ENCODE measurements at places on chromosomes 2 and 18.

GRCh38 chr2:69203166-69203985 is 183.7 kb downstream of the GFPT1 start:
- no peak for DNase-seq

GRCh38 chr2:9831670-9832069 is 11.6 kb upstream of the TAF1B start:
- no peak for DNase-seq

DNA sequence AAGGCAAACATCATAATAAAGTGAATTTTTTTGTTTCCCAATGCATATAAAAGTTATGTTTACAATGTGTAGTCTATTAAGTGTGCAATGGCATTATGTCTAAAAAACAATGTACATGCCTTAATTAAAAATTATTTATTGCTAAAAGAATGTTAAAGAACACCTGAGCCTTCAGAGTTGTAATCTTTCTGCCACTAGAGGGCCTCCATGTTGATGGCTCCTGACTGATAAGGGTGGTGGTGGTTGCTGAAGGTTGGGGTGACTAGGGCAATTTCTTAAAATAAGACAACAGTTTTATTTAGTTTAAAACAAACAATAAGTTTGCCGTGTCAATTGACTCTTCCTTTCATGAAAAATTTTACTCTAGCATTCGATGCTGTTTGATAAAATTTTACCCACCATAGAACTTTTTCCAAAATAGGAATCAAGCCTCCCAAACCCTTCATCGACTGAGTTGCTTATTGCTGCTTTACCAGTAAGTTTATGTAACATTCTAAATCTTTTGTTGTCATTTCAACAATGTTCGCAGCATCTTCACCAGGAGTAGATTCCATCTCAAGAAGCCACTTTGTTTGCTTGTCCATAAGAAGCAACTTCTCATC is 32.3 kb downstream of the MAP3K2 start:
- no peak for DNase-seq

- DNase-seq, result no peak
Measured at GRCh38 chr2:144849612-144850011, 329.7 kb upstream of the ZEB2 start.

- no peak for DNase-seq
Measured at GRCh38 chr2:58429014-58429875, 188.1 kb upstream of the FANCL start.

GRCh38 chr2:172510548-172510947 is 45.3 kb upstream of the PDK1 start:
- DNase-seq, result no peak

- no peak for DNase-seq
Measured at GRCh38 chr2:110101280-110101844, 14.3 kb downstream of the MALL start.

DNA sequence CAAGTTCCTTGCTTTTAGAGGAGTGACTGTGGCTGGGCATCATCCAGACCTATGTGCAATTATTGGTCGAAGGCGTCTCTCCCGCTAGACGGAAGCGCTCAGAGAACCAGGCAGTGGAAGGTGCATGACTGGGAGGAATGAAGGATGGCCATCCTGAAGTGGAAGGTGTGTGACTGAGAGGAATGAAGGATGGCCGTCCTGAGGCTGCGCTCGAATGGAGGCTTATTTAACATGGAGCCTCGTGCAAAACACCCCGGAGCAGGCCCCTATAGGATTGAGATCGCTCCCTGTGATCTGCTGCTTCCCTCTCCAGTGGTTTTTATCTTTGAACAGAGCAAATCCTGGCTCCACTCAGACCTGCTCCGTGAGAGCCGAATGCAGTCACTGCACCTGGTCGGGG is 140.2 kb upstream of the ID2 start:
- DNase-seq, result no peak

DNA sequence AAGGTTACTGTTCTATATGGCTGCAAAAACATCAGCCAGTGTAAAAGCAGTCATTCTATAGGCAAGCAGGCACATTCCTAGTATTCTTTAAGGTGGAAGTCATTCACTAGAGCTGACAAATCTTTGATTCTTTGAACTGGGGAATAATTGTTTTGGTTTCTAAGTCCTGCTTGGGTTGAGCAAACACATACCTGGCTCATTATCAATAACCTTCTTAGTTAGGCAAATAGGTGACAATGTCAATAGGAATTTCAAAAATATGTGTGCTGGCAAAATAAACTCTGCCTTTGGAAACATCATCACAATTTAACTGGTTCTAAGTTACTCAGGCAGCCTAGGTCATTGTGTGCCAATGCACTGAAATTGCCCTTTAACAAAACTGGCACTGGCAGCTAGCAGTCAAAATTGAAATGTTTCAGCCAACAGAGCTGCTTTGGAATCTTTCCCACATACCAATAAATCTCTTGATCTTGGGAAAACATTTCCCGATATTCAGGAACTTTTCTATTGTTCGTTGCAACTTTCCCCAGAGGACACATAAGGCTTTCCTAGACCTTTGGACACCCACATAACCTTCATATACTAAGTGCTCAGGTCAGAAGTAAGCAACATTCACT is 402.0 kb upstream of the MMADHC start:
- DNase-seq, result no peak

GRCh38 chr2:113370478-113371091 is 66.9 kb upstream of the ZNG1B start:
- peak; percentile 45 for DNase-seq

DNA sequence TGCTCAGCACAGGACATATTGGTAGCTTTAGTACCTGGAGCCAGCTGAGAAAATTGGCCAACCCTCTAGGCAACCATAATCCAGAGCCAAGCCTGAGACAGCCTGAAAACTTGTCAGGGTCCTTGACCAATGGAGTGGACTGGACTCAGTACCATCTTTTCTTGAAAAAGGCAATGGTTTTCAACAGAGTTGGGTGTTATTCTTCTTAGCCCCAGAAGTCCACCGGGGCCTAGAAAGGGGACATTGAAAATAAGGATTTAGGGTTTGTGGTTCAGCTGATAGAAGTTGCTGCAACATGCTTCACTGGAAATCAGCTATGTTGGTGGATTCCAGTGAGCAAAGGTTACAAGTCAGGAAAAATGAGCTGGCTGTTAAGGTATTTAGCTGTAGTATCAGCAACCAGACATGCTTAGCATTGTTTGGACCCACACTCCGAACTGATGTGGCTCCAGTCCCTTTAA is 22.1 kb upstream of the CNOT11 start:
- DNase-seq, result no peak

DNA sequence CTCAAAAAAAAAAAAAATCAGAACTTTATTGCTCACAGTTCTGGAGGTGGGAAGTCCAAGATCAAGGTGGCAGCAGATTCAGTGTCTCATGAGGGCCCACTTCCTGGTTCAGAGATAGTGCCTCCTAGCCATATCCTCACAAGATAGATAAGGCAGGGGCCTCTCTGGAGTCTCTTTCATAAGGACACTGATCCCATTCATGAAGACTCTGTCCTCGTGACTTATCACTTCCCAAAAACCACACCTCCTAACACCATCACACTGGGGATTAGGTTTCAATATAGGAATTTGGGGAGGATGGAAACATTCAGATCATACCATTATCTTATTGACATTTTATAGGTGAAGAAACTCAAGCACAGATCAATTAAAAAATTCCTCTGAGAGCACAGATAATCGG is 61.1 kb downstream of the PDCL3 start:
- DNase-seq, result no peak

DNA sequence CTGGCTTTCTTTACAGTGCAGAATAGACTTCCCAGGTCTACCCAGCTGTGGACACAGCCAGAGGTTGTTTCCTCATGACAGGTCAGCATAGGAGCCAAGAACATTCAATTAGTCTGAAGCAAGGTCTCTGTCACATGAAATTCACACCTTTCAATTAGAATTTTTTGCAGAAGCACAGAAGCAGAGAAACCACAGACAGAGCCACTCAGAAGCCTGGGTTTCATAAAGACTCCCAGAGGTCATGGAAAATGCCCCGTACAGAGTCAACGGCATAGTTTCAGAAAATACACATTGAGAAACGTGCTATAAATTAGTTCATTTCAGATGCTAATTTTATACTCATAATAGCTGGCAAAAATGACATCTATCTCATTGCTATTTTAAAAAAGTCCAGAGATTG is 87.0 kb upstream of the TMEM200C start:
- DNase-seq, result no peak

- no peak for DNase-seq
Measured at GRCh38 chr2:25669520-25669919, 3.9 kb downstream of the DTNB start.

DNA sequence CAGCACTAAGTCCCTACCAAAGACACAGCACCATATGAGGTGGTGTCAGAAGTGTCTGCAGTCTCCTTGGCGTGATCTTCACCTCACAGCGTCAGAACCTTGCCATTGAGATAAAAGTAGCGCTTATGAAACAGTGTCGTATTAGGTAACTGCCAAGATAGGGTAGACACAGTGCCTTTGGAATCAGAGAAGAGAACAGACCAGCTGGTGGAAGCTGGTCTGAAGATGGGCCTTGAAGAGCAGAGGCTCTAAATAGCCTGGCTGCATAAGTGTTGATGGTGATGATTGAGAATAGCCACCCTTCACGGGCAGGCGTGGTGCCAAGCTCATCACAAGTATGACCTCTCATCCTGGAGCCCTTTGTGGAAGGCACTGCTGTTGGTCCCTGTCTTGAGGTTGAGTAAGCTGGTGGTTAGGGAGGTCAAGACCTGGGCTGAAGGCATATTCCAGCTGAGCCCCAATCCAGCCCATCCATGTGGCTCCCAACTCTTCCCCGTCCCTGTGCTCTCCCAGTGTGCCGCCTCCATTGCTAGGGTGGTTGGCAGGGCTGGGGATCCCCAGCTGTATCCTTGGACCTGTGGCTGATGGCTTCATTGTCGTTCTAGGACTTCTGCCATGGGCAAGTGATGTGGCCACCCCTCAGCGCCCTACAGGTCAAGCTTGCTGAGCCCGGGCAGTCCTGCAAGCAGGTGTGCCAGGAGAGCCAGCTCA is 187.4 kb downstream of the MGAT5 start:
- no peak for DNase-seq

DNA sequence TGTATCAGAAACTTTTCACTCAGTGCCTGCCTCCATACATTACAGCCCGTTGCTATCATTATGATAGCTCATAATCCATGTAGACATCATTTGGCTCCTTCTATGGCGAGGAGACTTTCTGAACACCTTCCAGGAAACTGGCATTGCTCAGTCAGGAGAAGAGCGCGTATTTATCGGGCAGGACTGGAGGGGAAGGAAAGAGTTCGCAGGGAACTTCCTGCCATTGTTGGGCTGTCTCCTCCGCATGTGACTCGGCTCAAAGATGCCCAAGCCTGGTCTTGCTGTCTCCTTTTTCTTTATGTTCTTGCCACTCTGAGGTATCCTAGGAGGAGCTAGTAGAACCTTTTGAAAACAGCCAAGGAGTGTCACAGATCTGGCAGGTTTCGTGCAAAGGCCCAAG is 156.8 kb downstream of the CTIF start:
- DNase-seq, result no peak
